ENCODE measurements at places on chromosomes 5 and 9.

- DNase-seq: no peak
Observed at GRCh38 chr5:62326702-62327101, 20.7 kb downstream of the KIF2A start.

GRCh38 chr5:14476786-14477435 is 104.7 kb upstream of the OTULINL start:
- no peak for DNase-seq

DNA sequence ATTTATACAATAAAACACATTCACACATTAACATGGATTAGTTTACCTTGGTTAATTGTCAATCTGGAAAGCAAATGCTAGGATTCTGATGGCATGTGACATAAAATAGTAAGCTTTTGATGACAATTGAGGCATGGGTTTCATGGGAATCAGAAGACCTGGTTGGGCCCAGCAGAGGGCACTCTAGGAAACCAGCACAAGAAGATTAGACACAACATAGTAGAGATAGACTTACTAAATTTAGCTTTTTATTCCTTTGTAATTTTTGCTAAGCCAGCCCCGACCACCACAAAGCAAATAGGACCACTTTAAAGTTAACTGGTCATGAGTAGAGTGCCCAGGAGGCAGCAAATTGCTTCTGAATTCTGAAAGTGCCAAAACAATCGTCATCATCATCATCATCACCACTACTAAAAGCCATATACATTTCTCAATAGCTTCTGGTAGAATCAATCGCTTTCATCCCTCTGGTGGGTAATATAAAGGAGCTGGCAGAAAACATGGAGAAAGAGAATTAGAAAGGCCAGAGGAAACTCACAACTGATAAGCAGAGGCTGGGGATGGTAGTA is 163.2 kb downstream of the ARRDC3 start:
- peak; percentile 14 for DNase-seq

GRCh38 chr5:142405023-142405422 is 80.2 kb upstream of the SPRY4 start:
- no peak for DNase-seq

- DNase-seq: no peak
Observed at GRCh38 chr5:34452170-34452828, 203.8 kb upstream of the RAI14 start.

GRCh38 chr5:78598973-78599372 is 49.6 kb downstream of the LHFPL2 start:
- DNase-seq: no peak

- no peak for DNase-seq
Observed at GRCh38 chr5:154265197-154265773, 74.8 kb downstream of the GALNT10 start.

GRCh38 chr9:23686257-23686656 is 139.8 kb downstream of the ELAVL2 start:
- DNase-seq: no peak

DNA sequence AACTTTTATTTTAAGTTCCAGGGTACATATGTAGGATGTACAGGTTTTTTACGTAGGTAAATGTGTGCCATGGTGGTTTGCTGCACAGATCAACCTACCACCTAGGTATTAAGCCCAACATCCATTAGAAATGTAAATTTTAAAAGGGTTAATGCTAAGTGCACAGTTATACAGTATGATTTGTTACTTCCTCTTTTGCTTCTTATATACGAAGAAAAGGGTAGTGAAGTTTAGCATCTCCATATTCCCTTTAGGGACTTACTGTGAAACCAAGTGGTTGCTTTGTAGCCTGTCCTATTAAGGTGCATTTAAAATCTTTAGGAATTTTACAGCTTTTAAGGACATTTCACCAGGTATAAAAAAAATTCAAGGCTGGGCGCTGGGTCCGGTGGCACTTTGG is 46.4 kb downstream of the RBM27 start:
- DNase-seq: no peak

DNA sequence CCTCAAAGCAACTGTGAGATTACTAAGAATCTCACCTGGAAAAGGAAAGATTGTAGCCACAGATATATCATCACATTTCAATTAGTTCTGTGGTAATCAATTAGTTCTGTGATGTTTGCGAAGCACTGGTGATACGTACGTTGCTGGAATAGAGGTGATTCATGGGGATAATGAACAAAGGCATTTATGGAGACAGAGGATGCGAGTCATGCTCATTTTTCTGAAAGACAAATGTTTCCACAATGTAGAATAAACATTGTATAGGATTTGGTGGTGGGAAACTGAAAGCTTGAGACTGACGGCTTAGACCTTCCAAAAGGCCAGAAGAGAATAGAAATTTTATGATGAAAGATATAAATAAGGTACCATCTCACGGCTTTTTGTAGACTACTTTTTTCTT is 507.3 kb upstream of the TYRP1 start:
- DNase-seq: no peak

Data from hypothalamus (tissue), 51 donors.